ENCODE measurements at places on chromosomes 6 and 20.
A peak's percentile ranks its signal among the peaks of the same experiment; 100 is the strongest.

- DNase-seq: no peak
Measured at GRCh38 chr20:10362674-10363073, 71.3 kb downstream of the MKKS start.

DNA sequence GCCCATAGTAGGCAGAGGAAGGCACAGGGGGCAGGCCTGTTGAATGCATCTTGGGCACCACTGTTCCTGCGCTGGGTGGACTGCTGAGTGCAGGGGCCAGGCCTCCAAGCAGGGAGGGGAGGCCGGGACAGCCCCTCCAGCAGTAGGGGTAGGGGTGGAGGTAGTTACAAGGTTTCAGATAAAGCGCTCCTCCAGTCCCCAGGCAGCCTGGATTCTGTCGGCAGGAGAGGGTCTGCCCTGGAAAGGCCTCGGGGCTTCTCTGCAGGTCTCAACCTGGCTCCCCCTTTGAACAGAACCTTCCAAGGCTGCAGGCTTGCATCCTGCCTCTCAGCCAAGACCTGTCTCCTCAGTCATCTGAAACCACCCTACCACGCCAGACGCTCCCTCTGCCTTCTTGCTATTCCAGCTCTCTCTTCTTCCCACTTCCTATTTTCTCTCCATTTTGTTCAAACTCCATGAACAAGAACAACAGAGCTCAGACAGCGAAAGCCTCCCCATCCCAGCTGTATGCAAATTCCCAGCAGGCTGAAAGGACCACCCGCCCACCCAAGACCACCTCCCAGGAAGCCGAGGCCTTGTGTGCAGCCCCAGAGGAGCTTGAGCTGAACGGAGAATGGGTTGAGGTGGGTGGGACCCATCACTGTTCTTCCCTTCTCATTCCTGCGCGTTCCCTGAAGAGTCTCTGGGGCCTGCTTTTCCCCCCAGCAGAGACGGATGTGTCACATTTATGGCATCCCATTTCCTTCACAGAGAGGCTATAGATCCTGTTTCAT, 1.4 kb downstream of the MLN start:
- DNase-seq: no peak

- DNase-seq: no peak
Measured at GRCh38 chr6:11222385-11223277, 9.8 kb downstream of the NEDD9 start.

- no peak for DNase-seq
Measured at GRCh38 chr6:27163834-27164233, 83.7 kb upstream of the PRSS16 start.

DNA sequence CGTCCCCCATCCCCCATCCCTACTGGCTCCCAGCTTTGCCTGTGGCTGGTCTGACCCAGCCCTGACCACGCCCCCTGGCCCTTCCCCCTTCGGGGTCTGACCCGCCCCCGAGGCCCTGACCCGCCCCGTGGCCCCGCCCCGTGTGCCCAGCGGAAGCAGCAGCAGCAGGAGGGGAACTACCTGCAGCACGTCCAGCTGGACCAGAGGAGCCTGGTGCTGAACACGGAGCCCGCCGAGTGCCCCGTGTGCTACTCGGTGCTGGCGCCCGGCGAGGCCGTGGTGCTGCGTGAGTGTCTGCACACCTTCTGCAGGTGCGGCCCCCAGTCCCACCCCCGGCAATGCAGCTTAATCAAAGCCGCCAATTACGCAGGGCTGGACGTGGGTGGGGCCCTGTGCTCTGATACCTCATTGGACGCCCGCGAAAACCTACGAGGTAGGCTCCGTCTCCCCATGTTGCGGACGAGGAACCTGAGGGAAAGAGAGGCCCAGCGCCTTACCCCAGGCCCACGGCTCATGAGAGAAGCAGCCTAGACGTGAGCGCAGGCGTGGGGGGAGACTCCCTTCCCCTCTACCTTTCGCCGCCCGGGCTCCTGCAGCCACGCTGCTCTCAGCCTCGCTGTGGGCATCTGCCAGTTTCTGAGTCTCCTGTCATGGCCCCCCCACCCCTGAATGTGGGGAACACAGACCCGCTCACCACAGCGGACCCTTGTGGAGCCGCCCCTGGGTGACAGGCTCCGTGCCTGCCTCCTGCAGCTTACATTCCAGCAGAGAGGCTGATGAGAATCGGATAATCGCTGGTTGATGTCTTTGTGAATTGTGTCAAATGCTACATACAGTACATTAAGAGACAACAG, 12.8 kb downstream of the RBCK1 start:
- no peak for DNase-seq

- no peak for DNase-seq
Measured at GRCh38 chr20:33076662-33077372, 2.6 kb upstream of the BPIFB4 start.

GRCh38 chr6:107674995-107675738, 148.9 kb downstream of the SCML4 start:
- DNase-seq: peak; percentile 20

DNA sequence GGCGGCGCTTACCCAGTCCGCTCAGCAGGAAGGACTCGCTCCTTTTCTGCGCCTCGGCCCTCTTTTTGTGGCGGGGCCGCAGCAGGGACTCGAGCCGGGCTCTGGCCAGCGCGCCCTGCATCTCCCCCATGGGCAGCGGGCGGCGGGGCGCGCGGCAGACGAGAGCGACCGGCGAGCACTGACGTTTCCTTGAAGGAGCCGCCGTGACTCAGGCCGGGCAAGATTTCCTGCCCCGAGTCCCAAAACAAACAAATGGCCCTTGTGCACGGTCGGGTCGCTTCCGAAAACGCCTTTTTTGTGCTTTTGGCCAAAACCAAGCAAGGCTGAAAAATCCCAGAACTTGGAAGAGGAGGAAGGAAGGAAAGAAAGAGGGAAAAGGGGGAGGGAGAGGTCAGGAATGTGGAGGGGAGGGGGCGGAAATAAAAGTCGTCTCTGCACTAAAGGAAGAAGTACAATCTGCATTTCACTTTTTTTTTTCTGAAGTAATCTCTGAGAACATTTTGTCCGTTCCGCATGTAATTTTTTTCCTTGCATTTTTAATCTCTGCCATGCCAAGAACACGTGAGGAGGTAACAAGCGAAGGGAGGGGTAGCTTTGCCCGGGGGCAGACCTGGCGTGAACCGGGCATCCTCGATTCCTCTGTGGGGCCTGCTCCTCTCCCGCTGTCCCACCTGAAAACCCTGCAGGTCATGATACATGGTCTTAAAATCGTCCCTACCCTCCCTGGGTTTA, 123.3 kb upstream of the SLC2A12 start:
- DNase-seq: peak; percentile 81

- no peak for DNase-seq
Measured at GRCh38 chr6:112549749-112550148, 202.6 kb downstream of the RFPL4B start.

GRCh38 chr6:124054034-124054433, 250.4 kb downstream of the NKAIN2 start:
- DNase-seq: no peak

- DNase-seq: no peak
Measured at GRCh38 chr20:32072168-32072750, 20.2 kb downstream of the HCK start.

DNA sequence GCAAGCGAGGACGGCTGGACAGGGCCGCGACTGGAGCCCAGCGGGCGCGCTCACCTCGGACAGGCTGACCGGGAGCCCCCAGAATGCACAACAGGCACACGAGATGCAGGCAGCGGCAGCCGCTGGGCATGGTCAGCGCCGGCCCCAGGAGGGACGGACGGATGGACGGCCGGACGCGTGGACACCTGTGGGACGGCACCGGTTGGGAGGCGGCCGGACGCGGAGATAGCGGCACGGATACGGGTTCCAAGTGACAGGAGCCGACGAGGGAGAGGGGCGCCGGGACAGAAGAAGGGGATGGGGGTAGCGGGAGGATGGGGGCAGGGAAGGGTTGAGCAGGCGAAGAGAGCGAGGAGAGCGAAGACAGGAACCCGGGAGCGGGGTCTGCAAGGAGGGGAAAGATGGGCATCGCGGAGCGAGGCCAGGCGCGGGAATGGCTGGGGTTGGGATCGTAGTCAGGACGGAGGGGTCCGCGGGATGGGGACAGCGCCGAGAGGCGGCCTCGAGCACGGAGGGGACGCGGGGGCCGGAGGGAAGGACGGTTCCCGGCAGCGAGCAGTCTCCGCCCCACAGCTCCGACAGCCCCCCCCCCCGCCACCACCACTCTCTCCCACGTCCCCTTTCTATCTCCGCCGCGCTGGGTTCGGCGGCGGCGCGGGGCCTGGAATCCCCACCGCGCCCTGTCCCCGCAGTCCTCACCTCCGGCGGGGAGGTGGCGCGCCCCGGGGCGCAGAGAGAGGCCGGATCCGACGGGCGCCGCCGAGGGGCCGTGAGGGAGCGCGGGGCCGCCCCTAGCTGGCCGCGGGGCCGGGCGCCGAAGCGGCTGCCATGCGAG, 435 bp downstream of the DLK2 start:
- no peak for DNase-seq

- DNase-seq: no peak
Measured at GRCh38 chr6:108974201-108974600, 120.4 kb downstream of the SESN1 start.

DNA sequence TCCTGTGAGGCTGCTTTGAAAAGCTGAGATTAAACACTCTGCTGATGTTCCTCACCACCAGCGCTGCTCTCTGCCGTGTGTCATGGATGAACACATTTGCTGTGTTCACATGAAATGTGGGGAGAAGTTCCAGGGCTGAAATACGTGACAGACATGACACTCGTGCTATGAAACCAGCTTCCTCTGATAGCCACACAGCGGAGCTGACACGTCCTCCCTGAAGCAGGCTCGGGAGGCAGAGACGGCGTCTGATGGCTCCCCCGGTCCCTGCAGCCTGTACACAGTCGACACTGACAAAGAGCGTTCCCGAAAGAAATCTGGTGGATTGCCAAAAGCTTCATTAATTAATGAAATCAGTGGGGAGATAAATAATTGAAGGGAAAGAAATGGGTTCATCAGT, 17.5 kb downstream of the AGPAT4 start:
- DNase-seq: no peak

- DNase-seq: no peak
Measured at GRCh38 chr6:42860036-42860435, 19.4 kb upstream of the RPL7L1 start.

- DNase-seq: no peak
Measured at GRCh38 chr6:129590408-129591022, 119.5 kb downstream of the ARHGAP18 start.

GRCh38 chr6:30331981-30332380, 5.3 kb downstream of the TRIM39 start:
- no peak for DNase-seq

GRCh38 chr6:21278375-21278745, 315.2 kb upstream of the SOX4 start:
- DNase-seq: no peak

DNA sequence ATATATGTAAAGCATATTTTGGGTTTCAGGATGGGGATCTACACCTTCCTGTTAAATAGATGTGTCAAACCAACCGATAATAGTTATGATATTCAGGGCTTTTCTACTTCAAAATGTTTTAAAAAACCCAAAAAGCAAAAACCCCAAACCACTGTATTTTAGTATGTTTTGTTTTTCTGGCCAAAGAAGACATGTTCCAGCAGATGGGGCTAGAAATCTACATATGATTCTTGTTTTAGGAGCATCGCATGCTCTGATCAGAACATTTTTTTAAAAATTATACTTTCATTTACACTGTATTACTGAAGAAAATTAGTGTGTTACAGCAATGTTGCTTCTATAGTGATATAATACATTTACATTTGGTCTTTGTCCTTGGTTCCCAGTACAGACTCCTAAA, 11.0 kb downstream of the RMND1 start:
- DNase-seq: no peak

GRCh38 chr6:26500102-26500501, at the start of gene BTN1A1:
Gene BTN1A1 (plus strand): TSS chr6:26500303. CDS start chr6:26501287, 984 bp downstream.
- no peak for DNase-seq

GRCh38 chr20:19376451-19377229, 164.2 kb downstream of the SLC24A3 start:
- peak; percentile 21 for DNase-seq

- no peak for DNase-seq
Measured at GRCh38 chr6:75876152-75876551, 127.1 kb downstream of the MYO6 start.

DNA sequence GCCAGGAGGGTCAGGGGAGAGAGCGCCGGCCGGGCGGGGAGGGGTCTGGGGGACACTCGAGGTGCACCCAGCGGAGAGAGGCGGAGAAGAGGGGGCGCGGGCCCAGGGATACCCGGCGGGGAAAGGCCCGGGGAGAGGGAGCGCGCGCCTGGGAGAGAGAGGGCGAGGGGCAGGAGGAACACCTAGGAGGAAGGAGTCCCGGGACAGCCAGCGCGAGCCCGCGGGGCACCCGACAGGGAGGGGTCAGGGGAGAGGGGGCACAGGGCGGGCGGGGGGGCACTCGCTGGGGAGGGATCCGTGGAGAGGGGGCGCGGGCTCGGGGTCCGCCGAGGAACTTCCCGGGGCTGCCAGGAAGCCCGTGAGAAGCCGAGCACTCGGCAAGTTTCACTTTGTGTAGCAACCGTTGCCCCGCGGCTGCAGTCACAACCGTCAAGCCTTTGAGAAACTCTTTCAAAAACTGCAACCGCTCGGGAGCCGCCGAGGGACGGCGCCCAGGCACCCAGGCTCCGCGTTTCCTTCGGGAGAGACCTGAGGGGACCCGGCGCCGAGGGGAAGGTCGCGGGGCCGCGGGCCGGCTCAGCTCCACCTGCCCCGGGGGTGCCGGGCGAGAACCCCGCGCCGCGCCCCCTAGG, 471 bp downstream of the EZR start:
- no peak for DNase-seq

- DNase-seq: no peak
Measured at GRCh38 chr20:50710492-50711063, 19.2 kb upstream of the RIPOR3 start.

GRCh38 chr6:50285735-50286134, 236.0 kb upstream of the DEFB112 start:
- DNase-seq: no peak

DNA sequence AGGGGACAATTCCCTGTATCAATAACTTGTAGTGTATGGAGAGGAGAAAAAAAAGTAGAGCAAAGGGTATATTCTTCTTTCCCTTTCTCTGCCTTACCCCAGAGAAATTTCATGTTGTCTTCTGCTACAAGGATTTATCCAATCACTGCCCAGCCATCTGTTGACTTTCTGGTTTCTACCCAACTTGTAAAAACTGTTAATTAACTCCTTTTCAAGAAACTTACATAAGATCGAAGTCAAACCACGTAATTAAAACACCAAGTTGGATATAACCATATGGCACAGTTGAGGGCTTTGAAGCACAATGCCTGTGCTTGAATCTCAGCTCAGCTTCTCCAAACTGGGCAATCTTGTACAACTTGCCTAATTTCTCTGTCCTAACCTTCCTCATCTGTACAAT, 99.5 kb downstream of the MAN1A1 start:
- DNase-seq: no peak

- DNase-seq: no peak
Measured at GRCh38 chr6:155444120-155444917, 11.3 kb downstream of the NOX3 start.

GRCh38 chr6:92623431-92623830, 795.9 kb downstream of the EPHA7 start:
- DNase-seq: no peak

GRCh38 chr6:16354692-16355091, 116.3 kb downstream of the GMPR start:
- no peak for DNase-seq

- no peak for DNase-seq
Measured at GRCh38 chr6:16258709-16259075, 20.3 kb downstream of the GMPR start.
